Dermis microvascular lymphatic vessel endothelial cell (primary cell): ENCODE measurements at places on chromosomes 5 and 9. TPM values are rescaled to one million over a fixed set of nuclear protein-coding genes. Genes with fewer than 3 reads are reported as not detected.

GRCh38 chr9:13732290-13732689, 452.8 kb upstream of the MPDZ start:
- no peak for DNase-seq

- no peak for DNase-seq
Observed at GRCh38 chr5:68225911-68226545, 10.5 kb downstream of the PIK3R1 start.

DNA sequence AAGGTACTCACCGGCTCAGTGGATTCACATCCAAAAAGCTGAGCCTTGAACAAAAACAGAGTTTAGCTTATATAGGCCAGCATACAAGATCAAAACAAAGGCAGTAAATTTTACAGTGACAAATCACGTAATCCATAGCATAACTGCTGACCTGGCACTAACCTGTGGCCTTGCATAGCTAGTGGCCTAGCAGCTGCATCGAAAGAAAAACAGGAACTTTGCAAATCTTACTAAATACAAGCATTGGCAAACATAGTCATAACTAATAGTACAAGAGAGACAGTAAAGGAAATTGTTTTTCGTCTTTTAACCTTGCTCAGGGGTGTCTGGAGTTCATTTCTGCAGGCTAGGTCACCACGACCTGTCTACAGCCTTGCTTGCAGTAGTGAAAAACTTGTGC, 4.8 kb downstream of the HSDL2 start:
- no peak for DNase-seq

- DNase-seq = no peak
Observed at GRCh38 chr5:170634256-170634990, 130.6 kb downstream of the KCNIP1 start.

- DNase-seq = no peak
Observed at GRCh38 chr5:153896117-153896516, 142.6 kb downstream of the FAM114A2 start.

DNA sequence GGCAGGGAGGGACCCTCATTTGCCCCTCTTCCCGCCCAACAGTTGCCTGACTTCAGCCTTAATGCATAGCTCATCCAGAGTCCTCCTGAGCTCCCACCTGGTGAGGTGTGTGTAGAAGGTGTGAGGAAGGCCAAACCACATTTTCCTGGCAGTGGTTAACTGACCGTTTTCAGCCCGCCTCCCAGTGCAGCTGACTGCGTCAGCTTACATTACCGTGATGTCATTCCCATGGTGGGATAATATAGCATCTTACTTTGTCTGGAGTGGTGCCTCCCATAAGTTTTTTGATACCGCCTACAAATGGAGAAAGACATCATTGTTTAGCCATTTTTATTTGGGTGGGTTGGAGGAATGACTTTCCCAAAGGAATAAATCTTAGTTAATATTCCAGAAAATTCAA, 151.9 kb downstream of the C9orf152 start:
- DNase-seq = no peak

DNA sequence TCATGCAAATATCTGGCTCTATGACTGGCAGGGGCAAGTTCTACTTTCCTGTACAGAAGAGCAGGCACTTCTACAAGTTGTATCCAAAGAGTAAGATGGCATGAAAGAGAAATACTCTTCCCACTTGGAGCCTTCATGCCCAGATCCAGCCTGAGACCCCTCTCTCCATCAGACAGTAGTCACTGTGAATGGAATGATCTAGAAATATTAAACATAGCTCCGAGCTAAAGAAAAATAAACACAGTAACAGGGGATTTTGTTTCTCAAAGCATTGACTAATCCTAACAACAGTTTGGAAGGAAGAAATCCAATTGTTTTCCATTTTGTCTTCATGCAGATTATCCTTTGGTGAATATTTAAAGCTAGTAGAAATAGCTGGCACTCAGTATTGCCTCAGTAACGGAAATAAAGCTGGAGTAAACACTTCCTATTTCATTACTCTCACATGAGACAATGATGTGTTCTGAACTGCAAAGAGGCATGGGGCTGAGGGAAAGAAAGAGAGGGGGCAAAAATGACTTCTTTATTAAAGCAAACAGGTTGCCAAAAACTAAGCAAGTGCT, 100.0 kb downstream of the SEMA5A start:
- peak; percentile 40 for DNase-seq

DNA sequence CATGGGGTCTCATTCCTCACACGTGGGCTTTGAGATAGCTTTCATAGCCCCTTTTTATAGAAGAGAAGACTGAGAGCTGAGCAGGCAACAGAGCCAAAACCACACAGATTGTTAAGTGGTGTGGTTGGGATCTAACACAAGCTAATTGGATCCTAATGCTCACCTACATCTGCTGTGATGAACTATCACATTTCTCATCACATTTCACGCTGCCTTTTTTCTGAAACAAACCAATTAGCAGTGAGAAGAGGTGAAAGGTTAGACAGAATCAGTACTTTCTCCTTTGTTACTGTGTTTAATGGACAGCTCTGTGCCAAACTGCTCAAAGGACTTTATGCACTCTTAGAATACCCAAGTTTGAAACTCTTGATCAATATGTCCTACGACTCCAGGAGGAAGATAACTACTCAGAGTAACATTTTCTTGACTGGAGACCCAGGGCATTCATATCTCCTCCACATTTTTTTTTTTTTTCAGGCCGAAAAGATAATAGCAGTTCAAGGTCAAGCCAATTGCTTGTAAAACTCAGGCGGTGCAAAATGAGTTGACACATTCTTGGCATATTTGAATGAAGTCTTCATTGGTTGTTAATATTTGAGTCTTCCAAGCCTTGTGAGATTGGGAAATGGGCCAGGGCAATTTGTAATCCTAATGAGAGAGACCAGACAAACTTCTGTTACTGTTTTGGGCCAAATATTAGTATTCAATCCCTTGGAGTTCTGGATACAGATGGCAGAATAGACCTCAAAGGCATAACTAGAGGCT, 138.4 kb downstream of the KCTD16 start:
- DNase-seq = no peak

- DNase-seq = no peak
Observed at GRCh38 chr9:33800886-33801285, 5.5 kb downstream of the PRSS3 start.

DNA sequence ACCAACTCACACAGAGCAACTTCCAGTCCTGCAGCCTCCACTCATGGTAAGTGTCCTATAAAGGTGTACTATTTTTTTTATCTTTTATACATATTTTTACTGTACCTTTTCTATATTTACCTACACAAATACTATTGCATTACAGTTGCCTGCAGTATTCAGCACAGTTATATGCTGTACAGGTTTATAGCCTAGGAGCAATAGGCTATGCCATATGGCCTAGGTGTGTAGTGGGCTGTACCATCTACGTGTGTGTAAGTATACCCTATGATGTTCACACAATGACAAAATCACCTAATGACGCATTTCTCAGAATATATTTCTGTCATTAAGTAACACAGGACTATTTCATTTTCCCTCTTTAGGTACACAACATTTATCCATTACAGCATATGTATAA, 16.7 kb downstream of the S100Z start:
- no peak for DNase-seq

Gene CD14
- total RNA-seq = 1.9 and 10.7 TPM in 2 replicates

Gene TAF11L5
- total RNA-seq = not detected in 2 replicates

Gene LCN9
- not detected in 2 replicates for total RNA-seq

Gene FUT7
- not detected in 2 replicates for total RNA-seq

Gene PPP3R2
- not detected in 2 replicates for total RNA-seq

Gene CCDC112
- 1.4 and 2.1 TPM in 2 replicates for total RNA-seq

Gene PCDHB14
- 0.51 and 1.3 TPM in 2 replicates for total RNA-seq

Gene PHF24
- under 0.01 TPM in 1 of 2 replicates, not detected in the other for total RNA-seq

Gene TEX48
- total RNA-seq = not detected in 2 replicates
